ENCODE measurements at places on chromosomes 5 and 9.

GRCh38 chr5:173623296-173623771 is 6.9 kb upstream of the BOD1 start:
- no peak for DNase-seq

GRCh38 chr5:61167382-61167781 is 5.1 kb upstream of the SMIM15 start:
- DNase-seq = no peak

DNA sequence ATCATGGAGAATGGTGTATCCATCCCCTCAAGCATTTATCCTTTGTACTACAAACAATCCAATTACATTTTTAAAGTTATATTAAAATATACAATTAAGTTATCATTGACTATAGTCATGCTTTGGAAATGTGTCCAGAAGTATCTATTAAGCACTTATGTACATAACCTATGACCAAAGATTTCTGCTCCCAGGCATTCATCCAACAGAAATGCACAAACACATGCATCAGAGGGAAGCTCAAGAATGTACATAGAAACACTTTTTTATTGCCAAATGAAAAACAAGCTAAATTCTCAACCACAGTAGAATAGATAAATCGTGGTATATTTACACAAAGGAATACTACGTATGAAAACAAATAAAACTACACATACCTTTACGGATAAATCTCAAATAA is 700.5 kb upstream of the ZNF608 start:
- no peak for DNase-seq

DNA sequence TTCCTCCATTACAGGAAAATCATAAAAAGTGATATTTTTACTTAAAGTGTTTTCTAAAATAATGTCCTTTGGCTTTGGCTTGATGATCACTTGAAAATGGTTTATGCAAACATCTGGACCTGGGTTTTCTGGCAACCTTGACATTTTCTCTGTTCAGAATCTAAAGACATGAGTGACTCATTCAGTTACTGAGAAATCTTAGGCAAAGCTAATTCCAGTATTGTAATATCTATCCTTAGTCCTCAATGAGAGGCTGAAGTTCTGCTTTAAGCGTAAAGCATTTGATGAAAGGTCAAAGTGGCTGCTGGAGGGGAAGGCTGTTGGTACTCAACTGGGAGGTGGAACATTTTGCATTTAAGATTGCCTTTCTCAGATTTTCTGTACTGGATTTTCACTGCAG is 2.3 kb downstream of the MAN2A1 start:
- DNase-seq = no peak

All from femur (tissue), 1 donor.